ENCODE measurements at places on chromosomes 3 and 15.

DNA sequence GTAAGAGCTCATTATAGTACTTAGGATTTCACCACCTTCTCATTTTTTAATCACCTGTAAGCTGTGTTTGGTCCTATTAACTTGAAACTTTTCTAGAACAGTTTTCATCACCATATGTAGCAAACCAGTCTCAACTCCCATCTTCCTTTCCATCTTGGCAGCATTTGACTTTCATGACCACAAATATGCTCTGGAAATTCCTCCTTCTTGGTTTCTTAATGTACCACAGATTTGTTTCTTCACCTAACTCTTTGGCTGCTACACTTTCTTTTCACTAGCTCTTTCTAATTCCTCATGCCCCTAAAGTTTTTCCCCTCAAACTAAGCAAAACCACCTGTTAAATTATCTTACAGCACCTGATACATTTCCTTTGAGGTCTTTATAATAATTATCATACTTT lies 13.2 kb upstream of the NMB start:
- no peak for DNase-seq

DNA sequence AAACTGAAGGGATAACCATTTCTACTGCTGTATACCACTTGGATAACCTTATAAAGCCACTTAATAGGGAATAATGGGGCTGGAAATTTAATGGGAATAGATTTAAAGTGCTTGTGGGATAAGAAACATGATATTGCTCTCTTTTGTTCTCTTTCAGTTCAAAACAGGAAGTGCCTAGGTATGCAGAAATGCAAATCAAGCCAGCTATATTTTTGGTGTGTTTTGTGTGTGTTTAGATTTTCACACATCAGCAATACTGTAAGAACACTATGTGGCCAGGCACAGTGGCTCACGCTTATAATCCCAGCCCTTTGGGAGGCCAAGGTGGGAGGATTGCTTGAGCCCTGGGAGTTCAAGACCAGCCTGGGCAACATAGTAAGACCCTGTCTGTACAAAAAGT lies 442.3 kb upstream of the TPRG1 start:
- no peak for DNase-seq

GRCh38 chr3:118932822-118933558 lies 101.7 kb downstream of the IGSF11 start:
- no peak for DNase-seq

- no peak for DNase-seq
Observed at GRCh38 chr15:66565141-66565641, 607 bp downstream of the LCTL start.

DNA sequence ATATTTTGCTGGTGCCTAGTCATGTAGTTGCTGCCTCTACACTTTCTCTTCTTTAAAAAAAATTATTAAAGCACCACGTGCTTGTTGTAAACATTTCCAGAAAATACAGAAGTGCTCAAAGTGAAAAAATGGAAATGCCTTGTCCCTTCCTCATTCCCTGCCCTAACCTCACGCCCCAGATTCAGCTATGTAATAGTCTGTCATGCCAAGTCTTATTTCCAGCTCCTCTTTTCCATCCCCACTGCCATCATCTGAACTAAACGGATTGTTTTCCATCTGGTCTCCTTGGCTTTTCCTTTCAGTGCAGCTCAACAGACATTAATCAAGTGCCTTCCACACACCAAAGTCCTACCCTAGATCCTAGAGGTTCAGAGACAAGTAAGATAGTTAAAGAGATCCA lies 15.5 kb downstream of the ZNF774 start:
- DNase-seq = no peak

GRCh38 chr3:101936419-101937356 lies 87.4 kb downstream of the NFKBIZ start:
- no peak for DNase-seq

- DNase-seq = no peak
Observed at GRCh38 chr3:160106905-160107861, 118.0 kb upstream of the C3orf80 start.

DNA sequence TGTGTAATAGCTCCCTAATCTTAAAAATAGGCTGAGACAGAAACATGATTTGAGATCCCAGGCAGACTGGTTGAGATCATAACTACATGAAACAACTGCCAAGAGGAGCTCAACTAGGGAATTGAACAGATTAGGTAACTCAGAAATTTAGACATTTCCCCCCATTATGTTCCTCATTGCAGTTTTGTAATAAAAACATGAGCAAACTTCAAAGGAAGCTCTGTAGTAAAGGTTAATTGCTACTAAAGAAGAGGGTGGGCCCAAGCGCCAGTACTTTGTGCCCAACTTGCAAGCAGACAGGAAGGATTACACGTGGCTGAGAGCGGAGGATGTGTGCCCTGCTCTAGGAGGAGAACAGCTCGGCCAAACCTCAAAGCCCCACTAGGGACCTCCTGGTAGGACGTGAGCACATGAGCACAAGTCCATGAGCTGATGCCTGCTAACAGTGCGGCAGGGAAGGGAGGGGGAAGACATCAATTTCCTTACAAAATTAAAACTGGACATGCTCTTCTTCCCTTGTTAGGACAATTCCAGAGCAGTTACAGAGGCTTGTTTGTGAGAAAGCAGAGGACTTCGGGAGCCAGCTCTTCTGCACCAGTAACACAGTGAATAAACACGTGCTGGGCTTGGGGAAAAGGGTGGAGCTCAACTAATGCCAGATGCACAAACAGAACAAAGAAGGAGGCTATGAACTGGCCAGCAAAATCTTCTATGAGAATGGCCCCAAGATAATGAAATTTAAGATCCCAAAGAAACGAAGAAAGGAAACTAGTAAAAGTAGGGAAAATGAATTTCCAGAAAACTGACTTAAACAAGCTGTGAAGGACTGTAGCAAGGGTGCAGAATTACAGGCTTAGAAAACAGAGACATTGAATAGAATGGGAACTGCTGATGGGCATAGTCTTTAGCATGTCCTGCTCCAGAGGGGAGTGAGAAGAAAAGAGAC lies 275.5 kb downstream of the MECOM start:
- no peak for DNase-seq

DNA sequence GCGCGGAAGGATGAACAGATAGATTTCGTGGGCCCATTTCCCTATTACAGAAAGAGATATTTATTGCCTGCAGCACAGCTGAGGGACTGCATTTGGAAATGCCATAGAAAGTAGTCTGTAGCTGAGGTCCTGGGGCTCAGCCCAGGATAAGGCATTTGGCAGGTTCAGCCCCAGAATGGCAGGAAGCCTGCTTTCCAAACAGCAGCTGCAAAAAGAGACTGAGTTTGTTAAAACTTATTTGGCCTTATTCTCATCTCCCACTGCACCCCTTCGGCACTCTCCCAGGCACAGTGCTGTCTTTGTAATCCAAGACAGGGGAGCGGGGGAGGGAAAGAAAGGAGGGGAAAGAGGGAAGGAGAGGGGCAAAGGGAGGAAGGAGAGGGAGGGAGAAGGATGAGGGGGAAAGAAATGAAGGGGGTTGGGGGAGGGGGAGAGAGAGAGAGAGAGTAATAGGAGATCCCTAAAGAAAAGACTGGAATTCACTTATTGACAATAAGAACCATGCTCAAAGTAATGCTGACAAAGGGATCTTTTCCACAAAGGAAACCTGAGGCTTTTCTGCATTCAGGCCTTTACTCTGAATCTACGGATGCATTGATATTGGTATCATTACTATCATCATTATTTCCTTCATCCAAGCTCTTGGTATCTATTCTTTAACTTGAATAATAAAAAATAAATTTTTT lies 94.0 kb upstream of the LRRN1 start:
- no peak for DNase-seq

GRCh38 chr3:141386126-141386488 lies 17.8 kb downstream of the ZBTB38 start:
- DNase-seq = no peak

GRCh38 chr3:172839679-172840078 lies 89.2 kb downstream of the ECT2 start:
- DNase-seq = no peak

DNA sequence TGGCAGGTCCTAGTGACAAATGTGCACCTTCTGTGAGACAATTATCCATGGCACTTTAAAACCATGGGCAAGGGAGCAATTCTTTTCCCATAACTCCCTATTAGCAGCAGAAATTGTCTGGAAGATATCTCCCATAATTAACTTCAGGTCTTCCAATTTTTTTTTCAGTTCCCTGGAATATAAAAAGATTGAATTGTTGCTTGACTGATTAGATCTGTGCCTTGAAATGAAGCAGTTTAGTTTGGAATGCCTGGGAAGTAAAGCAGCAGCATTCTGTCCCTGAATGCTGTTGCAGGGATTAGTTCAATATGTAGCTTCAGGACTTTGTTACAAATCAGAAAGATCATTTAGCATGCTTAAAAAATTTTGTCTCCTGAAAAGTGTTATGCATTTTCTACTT lies 137.0 kb upstream of the GOLGA6L4 start:
- no peak for DNase-seq

GRCh38 chr3:105195260-105195659 lies 171.4 kb upstream of the ALCAM start:
- DNase-seq = no peak

- DNase-seq = no peak
Observed at GRCh38 chr15:100457201-100457600, 71.5 kb downstream of the CERS3 start.

GRCh38 chr3:134809427-134810051 lies 14.5 kb downstream of the EPHB1 start:
- DNase-seq = no peak

GRCh38 chr3:11452885-11453847 lies 181.0 kb downstream of the ATG7 start:
- DNase-seq = no peak

GRCh38 chr3:157360044-157360443 lies 76.6 kb upstream of the PTX3 start:
- DNase-seq = no peak

- no peak for DNase-seq
Observed at GRCh38 chr15:52382647-52383046, 87.0 kb upstream of the MYO5C start.

- no peak for DNase-seq
Observed at GRCh38 chr3:52225452-52226228, at the start of gene TLR9. Gene TLR9 (minus strand): TSS chr3:52225645. CDS start chr3:52225529, 116 bp downstream.

GRCh38 chr3:73385568-73385967 lies 239.2 kb downstream of the PDZRN3 start:
- no peak for DNase-seq

- DNase-seq = no peak
Observed at GRCh38 chr15:93943586-93943985, 287.8 kb upstream of the MCTP2 start.

DNA sequence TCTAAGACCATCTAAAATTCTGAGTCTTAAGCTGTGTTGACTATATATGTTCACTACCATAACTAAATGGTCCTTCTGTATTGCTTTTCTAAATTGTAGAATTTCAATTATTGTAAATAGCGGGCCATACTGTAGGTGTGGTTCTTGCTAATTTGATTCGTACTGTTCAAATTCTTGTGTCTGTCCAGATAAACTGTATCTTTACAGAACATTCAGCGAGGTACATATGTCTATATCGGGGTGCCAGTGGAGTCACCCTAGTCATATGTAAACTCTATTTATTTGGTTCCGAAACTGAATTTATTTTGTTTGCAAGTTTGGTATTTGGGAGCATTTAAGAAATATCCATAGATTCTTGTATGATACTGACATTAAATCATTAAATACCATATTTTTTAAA lies 69.0 kb downstream of the IGF1R start:
- no peak for DNase-seq

GRCh38 chr3:15653321-15653720 lies 51.8 kb downstream of the BTD start:
- DNase-seq = no peak

GRCh38 chr3:16060358-16060852 lies 114.1 kb upstream of the GALNT15 start:
- DNase-seq = no peak

GRCh38 chr15:40845036-40845435 lies 1.2 kb downstream of the SPINT1 start:
- DNase-seq = no peak

GRCh38 chr3:185976100-185976499 lies 38.3 kb upstream of the TRA2B start:
- DNase-seq = no peak

- DNase-seq = no peak
Observed at GRCh38 chr3:37985637-37986320, 4.8 kb upstream of the VILL start.

- no peak for DNase-seq
Observed at GRCh38 chr3:45244356-45244755, 18.3 kb upstream of the TMEM158 start.

DNA sequence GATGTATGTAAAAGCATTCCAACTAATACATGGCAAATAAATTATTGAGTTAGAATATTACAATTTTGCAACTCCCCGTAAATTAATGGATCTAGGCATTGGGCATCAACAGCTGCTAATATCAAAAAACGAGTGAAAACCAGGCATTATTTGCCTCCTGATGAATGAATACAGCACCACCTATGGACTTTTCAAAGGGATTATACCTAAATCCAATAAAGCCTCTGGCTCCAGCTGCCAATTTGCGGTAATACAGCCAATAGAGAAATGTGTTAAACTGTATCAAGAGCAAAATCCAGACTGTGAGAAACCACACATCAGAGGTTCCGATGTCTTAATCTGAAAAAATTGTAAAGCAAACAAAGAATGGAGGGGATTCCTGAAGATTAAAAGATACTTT lies 16.3 kb upstream of the A4GNT start:
- DNase-seq = no peak

DNA sequence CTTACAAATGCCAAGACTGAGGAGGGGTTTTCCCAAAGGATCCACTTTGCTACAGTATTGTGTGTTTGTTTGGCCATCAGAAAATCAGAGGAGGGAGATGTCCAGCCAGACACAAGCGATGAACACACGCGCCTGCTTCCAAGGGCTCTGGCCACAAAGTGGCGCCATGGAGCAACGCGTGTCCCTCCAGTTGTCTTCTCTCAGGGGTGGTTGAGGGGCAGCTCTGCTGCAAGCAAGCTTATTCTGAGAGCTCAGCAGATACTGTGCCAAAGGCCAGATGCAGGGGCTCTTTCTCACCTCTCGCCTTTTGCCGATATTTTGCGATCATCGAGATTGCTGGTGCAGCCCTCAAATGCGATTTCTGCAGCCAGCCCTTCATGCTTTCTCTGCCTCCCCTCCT lies 88.9 kb upstream of the OSBPL11 start:
- no peak for DNase-seq

DNA sequence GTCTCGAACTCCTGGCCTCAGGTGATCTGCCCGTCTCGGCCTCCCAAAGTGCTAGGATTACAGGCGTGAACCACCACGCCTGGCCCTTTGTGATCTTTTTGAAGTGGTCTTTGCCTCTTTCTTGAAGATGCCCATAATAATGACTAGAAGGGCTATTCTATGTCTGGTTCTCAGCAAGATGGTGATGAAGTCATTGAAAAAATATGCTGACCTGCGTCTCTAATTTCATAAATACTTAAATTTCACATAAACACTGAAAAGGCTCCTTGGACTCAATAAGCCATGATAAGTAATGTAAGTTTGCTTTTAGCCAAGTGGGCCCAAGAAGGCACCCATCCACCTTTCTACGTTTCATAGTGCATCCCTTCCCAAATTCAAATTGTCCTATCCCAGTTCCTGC lies 775 bp upstream of the MAPK6 start:
- no peak for DNase-seq

GRCh38 chr3:24624938-24625681 lies 130.5 kb upstream of the THRB start:
- no peak for DNase-seq
